ENCODE measurements at places on chromosomes 13 and 19.

DNA sequence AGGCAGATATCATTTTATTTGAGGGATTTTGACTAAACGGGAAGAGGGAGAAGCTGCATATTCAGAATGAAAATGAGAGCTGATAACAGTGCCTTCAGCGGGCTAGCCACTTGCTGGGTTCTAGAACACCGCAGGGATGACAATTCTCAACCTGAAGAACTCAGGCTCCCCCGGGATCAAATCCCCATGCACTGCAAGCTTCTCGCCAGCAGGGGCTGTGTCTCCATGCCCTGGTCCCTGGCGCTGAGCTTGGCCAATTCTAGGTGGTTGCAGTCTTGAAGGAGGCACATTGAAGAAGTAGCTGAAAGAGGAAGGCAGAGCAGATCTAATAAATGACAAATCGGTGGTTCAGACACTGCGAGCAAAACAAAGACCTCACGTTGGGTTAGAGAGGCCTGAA lies 128.7 kb downstream of the UQCRFS1 start:
- DNase-seq, result no peak

GRCh38 chr13:26342898-26343297 lies 89.0 kb downstream of the CDK8 start:
- no peak for DNase-seq

- no peak for DNase-seq
Measured at GRCh38 chr13:99442273-99442895, 58.9 kb upstream of the TM9SF2 start.

GRCh38 chr19:18832306-18833140 lies 764 bp downstream of the UPF1 start:
- peak; percentile 17 for DNase-seq

DNA sequence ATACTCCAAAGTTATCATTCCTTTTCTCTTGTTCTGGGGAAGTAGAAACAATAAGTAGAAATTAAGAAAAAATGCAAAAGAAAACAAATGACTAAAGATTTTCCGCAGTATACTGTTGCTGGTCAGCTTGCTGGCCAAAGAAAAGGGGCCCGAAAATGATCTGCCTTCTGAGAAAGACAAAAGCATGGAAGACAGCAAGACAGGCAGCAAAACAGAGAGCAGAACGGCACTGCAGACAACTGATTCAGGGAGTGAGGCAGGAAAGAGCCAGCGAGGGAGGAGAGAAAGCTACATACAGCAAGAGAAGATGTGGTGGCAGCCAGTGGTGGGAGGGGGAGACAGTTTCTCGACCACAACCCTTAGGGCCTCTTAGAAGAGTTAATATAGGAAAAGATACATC lies 5.3 kb upstream of the DOCK9 start:
- no peak for DNase-seq

GRCh38 chr19:31499281-31500196 lies 150.3 kb upstream of the TSHZ3 start:
- no peak for DNase-seq

DNA sequence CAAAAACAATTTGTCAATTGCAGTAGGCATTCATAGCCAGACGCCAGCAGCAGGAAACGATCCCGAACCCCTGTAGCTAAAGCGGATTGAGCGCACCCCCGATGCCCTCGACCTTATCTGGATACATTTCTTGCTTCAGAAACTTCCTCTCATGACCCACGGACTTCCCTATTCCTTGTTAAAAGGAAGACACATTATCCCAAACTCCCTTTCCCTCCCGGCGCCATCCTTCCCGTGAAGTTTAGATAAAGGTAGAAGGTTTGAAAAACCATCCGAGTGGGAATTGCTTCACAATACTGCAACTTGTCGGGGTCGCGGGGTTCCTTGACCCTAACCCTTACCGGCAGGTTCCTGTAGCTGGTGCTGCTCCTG lies 977 bp downstream of the PCDH20 start:
- DNase-seq, result no peak

- no peak for DNase-seq
Measured at GRCh38 chr13:23744315-23744714, 144.9 kb downstream of the MIPEP start.

DNA sequence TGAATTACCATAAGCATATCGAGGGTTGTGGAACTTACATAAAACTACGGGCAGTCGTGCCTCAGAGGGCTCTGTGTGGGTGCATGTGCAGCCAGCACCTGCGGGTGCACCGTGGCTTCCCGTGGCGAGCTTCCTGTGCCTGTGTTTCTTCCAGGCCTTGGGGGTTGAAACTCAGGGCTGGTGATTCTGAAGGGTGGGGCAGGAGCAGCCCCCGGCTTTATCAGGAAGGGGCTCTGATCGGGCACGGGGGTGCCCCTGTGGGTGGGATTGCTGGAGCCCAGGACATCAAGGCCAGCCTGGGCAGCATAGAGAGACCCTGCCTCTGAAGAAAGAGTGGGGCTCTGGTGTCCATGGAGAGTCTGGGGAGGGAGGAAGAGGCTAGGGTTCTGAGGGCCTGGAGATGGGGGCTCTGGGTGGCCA lies 11.1 kb downstream of the ATP4B start:
- DNase-seq, result no peak

DNA sequence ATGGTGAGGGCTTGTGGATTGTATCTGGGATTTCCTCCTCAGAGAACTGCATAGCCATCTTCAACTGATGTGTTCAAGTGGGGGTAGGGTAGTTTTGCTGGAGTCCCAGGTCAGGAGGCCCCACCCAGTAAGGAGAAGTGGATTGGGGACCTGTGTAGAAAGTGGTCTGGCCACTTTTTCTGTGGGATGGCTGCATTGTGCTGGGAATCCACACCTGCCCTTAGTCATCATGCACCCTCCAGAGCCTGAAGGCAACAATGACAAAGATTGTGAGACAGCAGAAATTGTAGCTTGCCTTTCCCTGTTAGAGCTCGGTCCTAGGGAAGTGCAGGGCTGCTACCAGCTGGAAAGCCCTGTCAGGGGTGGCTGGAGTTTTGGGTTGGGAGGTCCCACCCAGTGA lies 255.4 kb downstream of the NDFIP2 start:
- DNase-seq, result no peak

DNA sequence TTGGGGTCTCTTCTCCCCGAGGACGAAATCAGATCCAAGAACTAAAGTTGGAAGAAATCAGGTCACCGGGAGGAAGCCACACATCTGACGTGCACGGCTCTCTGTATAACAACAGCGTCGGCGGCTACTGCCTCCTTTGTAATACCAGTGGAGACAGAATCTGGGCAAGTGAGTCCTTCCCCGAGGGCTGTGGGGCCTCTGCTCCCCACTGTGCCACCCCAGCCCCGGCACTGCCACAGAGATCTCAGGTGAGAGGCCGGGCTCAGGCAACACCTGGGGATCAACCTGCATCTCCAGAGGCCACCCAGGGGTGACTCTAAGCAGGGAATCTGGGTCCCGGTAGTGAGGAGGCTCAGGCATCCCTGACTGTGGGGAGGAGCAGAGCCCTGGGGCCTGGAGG lies 33.7 kb upstream of the C13orf46 start:
- no peak for DNase-seq

DNA sequence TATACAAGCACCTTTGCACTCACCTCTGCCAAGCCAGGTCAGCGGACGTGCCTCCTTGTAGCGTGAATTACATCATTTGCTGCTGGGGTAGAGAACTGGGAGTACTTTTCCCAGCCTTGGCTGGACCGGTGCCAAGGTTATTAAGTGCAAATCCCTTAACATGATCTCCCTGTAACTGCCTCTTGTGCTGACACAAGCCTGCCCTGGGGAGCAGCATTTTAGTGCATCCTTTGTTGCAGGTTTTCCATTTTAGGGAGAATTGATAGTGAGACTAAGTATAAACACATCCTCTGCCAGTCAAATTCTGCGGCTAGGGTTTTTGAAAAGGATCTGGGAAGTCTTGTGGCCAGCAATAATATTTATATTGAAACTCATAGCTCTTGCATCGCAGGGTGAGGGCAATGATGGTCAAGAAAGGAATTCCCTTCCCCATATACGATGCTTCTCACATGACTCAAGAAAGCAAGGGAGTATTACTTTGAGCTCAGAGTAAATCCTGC lies 32.7 kb upstream of the DCLK1 start:
- no peak for DNase-seq

GRCh38 chr19:54030895-54031586 lies 32.7 kb downstream of the VSTM1 start:
- no peak for DNase-seq

- no peak for DNase-seq
Measured at GRCh38 chr13:44017756-44018309, 138.1 kb downstream of the LACC1 start.

- no peak for DNase-seq
Measured at GRCh38 chr13:46666727-46667456, 113.9 kb downstream of the LRCH1 start.

GRCh38 chr19:49952479-49952836 lies 8.5 kb downstream of the SIGLEC11 start:
- DNase-seq, result no peak

GRCh38 chr13:33644581-33645543 lies 173.1 kb upstream of the RFC3 start:
- no peak for DNase-seq

DNA sequence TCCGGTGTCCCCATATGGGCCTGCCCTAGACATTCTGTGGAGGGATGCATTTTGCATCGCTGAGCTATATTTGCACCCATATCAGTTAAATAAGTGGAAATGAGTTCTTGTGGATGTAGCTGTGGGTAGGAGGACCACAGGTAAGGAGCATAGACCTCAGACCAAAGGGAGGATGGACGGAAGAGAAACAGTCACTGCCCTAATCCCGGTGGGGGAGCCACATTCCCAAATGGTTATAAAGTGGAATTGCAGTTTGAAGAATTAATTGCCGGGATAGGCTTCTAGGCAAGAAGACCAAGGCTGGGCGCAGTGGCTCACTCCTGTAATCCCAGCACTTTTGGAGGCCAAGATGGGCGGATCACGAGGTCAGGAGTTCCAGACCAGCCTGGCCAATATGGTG lies 1.8 kb downstream of the SDHAF1 start:
- DNase-seq, result no peak

- no peak for DNase-seq
Measured at GRCh38 chr13:42924344-42924743, 67.7 kb downstream of the EPSTI1 start.

GRCh38 chr19:29212356-29212647 lies 649 bp downstream of the UQCRFS1 start:
- no peak for DNase-seq

GRCh38 chr13:81671064-81671463 lies 1330.1 kb upstream of the SPRY2 start:
- DNase-seq, result no peak

- no peak for DNase-seq
Measured at GRCh38 chr19:56113074-56113632, 7.9 kb downstream of the ZNF787 start.

- no peak for DNase-seq
Measured at GRCh38 chr13:57418067-57418677, 213.4 kb upstream of the PCDH17 start.

DNA sequence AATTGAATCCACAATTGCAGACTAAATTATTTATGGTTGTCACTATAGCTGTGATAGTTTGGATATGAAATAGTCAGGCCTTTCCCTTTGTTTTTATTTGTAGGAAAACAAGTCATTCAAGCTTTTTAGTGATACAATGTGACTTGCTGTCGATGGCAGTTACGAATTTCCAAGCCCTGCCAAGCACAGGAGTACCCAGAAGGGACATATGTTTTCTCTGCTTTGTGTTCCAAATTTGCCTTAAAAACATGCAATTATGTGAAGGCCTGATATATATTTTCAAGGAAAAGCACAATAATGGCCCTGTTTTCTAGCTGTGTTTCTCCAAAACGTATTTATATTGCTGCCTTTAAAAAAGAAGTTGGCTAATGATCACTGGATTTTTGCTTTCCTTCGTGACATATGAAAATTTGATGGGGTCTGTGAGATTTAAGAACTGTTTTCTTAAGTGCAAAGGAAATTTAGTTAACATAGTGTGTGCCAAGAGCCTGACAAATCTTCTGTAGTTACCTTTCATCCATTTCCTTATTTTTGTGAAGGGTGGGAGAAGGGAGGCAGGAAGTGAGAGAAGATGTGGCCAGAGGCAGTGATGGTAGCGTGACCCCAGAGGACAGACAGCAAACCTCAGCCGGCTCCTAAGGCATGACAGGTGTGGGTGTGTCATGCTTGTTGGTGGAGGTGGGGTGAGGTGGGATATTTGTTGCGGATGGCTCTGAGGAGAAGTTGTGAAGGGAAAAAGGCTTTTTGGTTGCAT lies 79.6 kb downstream of the TEX26 start:
- no peak for DNase-seq

GRCh38 chr13:44465318-44465717 lies 91.7 kb downstream of the SERP2 start:
- no peak for DNase-seq

GRCh38 chr19:4043401-4043800 lies 23.3 kb downstream of the ZBTB7A start:
- DNase-seq, result no peak

DNA sequence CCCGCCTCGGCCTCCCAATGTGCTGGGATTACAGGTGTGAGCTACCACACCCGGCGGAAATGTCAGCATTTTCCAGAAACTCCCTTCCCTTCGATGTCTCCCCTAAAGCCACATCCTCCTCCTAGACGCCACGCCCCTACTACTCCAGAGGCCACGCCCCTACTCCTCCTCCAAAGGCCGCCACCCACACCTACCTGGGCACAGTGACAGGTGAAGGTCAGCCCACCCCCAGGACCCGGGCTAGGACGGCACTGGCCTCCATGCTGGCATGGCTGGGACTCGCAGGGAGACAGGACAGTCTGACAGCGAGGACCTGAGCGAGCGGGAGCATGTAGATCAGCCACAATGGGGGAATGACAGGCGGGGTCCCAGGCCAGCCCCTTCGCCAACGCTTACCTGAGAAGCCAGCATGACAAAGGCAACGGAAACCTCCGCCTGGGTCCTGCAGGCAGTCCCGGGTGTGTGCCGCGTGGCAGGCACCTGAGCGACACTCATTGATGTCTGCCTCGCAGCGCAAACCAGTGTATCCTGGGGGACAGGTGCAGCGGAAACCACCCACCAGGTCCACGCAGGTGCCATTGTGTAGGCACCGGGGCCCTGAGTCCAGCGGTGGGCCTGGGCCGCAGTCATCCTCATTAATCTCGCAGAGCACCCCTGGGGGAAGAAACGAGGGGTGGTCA lies 22.0 kb downstream of the NOTCH3 start:
- DNase-seq, result no peak

- no peak for DNase-seq
Measured at GRCh38 chr13:91544723-91545122, 146.3 kb downstream of the GPC5 start.

- no peak for DNase-seq
Measured at GRCh38 chr19:7783991-7784423, 21.0 kb downstream of the CLEC4M start.

DNA sequence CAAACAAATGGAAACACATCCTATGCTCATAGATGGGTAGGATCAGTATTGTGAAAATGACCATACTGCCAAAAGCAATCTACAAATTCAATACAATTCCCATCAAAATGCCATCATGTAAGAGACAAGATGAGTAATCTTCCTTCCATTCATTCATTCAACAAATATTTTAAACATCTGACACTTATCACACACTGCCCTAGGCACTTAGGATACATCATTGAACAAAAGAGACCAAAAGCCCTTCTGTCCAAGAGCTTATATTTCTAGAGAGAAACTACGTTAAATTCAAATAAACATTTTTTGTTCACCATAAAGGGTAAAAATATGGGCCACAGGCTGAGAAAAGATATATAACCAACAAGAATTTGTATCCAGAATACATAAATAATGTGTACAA lies 20.5 kb upstream of the LHFPL6 start:
- DNase-seq, result no peak
